ENCODE measurements at places on chromosomes 7 and 10.

- no peak for DNase-seq
Measured at GRCh38 chr7:5414916-5415315, 8.7 kb downstream of the TNRC18 start.

GRCh38 chr7:121002-121785 lies 71.2 kb upstream of the FAM20C start:
- no peak for DNase-seq

DNA sequence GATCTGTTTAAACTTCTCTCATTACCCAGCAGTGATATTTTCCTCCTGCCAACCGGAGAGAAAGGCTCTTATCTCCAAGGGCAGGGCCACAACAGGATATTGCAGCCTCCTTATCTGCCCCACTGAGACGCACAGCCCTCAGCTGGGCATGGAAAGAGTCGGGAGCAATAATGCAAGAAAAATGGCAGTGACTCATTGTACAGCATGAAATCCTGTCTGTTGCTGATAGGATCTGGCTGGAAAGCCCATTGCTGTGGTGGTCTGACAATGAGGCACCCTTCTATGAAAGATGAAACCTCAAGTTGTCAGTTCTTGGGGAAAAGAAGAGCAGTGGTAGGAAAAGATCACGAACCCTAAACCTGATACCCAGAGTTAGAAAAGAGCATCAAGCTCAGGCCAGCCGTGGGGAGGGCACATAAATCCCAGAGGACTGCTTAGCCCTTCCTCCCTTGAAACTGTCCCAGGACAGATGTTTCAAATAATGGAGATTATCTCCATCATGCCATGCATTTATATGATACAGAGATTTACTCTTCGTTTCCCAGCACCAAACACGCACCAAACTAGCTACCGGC lies 47.0 kb upstream of the FIGNL1 start:
- DNase-seq = no peak

GRCh38 chr10:64635906-64636305 lies 1114.7 kb downstream of the REEP3 start:
- DNase-seq = no peak

DNA sequence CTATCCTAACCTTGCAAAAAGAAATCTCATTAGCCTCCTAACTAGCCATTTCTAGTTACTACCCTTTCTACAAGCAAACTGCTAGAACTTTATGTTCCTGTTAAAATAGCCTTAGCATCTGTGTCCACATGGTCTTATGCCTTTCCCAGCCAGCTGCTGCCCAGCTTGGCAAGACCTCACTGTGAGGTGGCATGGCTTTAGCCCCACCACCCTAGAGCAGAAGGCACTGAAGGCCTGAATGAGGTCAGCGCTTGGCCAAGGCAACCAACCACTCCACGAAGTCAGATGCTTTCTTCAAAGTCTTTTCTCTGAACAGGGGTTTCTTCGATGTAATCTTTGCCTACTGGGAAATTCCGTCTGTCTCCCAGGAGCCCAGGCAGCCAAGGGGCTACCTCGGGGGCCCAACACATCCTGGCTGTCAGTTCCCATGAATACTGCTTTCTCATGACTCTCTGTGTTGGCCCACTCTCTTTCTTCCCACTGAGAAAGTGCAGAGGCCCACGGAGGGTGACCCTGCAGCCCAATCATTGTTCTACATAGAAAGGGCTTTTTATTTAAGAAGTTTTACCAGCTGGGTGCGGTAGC lies 41.6 kb downstream of the POLR3A start:
- DNase-seq = no peak

GRCh38 chr10:14736600-14737081 lies 38.1 kb downstream of the FAM107B start:
- peak; percentile 20 for DNase-seq

DNA sequence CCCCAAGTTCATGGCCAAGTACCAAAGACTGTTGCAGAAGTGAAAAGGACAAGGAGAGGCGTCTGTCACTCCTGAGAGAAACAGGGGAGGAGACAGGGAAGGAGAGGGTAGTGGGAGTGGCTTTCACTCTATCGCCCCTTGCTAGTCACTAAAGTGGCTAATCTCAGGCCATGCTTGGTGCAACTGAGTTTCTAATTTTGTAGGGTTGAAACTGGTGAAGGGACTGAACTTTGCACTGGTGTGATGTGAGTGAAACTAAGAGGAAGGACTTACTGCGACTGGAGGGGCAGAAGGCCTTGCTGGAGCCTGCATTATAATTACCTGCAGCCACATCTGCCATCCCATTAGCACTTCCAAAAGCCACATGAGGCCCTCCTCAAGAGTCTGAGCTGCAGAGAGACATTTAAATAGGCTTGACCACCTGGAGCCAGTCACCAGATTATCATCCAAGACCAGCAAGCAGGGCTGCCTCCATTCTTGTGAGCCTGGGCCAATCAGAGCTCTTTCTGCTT lies 107.2 kb upstream of the EEPD1 start:
- no peak for DNase-seq

DNA sequence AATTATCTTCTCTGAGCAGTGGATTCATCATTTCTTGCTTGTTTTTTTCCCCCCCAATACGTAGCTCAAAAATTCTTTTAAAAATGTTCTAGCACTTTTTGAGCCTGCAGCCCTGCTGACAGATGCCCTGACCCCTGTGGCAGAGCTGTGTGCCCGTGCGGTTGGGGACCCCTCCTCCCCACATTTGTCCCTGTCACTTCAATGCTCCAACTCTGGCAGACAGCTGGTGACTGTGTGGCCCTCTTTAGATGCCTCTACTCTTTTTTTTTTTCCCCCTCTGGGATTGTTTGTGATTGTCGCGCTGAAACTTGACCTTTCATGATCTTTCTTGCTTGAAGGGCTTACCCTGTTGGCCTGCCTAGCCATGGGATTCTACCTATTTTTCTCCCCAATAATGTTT lies 214.1 kb downstream of the TMEM178B start:
- peak; percentile 4 for DNase-seq

DNA sequence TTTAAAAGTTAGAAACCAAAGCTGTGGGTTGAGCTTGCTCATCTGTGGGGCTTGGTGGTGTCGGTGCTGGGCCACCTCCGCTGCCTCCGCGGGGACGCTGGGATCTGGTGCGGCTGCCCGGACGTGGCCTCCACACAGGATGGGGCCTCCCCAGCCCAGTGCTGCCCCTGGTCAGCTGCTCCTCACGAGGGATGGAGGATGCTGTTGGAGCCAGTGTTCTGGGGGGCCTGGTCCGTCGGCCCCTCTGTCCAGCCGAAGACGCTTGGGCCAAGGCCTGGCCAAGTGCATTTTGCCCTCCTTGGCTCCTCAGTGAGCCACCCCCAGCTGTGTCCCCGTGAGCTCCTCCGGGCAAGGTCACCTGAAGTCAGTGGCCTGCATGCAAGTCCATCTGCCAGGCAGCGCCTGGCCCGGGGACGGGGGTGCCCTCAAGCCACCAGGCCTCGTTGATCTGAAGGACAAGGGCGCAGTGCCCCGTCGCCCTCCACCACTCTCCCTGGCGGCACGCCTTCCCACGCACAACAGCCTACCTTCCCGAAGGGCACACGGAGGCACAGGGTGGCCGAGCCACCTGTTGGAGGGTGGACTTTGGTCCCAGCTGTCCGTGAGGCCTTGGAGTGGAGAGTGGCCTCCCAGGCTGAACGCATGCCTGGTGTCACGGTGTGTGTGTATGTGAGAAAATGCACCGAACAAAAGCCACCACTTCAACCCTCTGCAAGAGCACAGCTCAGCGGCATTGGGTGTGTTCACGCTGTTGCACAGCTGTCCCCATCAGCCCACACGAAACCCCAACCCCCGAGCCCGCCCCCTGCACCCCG lies 27.3 kb downstream of the KNDC1 start:
- no peak for DNase-seq
